ENCODE measurements at places on chromosomes 7 and 10.

- DNase-seq, result no peak
Measured at GRCh38 chr10:62464308-62464707, 90.1 kb downstream of the ZNF365 start.

DNA sequence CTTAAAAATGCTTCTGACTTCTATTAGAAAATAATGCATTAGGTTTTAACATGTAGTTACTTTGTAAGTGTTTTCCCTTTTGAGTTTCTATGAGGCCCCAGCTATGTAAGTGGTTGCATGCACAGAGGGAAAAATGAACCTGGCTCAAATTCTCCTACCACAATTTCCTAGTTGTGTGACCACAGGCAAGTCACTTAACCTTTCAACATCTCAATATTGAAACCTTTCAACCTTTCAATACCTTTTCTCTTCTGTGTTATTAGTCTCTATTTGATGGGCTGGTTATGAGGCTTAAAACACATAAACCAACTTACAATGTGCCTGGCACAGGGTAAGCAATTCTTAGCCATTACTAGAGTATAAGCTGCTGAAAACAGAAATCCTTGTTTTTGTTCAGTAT, 203.0 kb downstream of the KCND2 start:
- DNase-seq, result no peak

DNA sequence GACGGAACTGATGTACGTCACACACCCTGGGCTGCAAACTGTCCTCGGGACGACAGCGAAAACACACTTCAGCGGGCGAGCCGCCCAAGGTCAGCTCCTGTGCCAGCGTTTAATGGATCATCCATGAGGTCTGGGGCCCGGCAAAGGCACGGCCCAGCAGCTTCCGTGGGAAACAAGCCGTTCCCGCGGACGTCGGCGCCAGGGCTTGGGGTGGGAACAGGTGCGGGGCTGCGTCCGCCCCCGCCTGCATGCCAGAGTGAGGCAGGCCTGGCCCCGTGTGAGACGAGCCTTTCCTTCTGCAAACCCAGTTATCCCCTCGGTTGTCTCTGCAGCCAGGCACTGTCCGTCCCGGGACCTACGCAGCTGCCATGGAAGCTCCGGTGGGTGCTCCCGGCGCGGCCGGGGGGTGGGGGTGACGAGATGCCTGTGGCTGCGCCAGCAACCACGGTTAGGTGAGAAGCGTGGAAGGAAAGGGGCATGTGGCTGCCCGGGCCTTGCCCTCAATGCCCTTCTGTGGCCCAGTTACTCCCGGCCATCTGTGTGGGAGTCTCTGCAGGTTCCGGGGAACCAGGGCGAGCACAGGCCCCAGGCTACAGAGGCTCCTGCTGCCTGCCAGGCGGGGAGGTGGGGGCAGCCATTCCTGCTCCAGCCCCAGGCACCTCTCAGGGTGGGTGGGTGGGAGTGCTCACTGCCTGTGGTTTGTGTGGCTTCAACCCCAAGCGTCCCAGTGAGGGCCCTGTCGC, 42.2 kb upstream of the PDGFA start:
- no peak for DNase-seq

DNA sequence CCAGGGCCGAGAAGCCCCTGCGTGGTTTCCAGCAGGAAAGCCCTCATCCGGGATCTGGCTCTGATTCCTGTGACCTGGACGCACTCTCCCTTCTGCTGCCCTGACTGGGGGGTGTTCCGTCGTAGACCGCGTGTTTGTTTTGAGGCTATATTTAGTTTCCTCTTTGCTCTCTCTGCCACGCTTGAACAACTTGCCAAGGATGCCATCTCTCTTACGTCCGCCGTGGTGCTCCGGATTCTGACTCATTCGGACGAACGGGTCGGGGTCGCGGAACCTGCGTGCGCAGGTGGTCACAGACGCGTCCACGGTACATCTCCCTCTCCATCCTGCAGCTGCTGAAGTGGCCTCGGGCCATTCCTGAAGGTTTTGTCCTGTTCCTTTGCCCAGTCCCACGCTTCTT, 10.4 kb upstream of the SORCS3 start:
- no peak for DNase-seq

DNA sequence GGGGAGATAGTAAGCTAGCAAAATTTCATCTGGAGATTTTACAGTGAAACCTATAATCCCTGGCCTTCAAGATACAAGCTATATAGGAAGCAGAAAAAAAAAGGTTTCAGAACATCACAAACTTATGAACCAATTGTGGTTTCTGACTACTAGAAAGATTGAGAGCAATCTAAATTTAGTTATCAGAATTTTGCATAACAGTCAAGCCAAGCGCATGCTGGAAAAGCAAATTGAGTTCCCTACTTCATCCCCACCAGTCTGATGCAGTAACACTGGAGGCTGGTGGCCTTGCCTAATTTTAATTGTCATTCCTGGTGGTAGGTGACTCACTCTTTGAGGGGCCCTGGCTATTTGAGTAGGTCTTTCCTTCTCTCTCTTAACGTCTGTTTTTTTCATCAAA, 46.3 kb upstream of the ELMO1 start:
- no peak for DNase-seq

- DNase-seq, result no peak
Measured at GRCh38 chr7:114539575-114539974, 125.0 kb downstream of the FOXP2 start.

- no peak for DNase-seq
Measured at GRCh38 chr7:106844279-106844997, 20.6 kb upstream of the PIK3CG start.

DNA sequence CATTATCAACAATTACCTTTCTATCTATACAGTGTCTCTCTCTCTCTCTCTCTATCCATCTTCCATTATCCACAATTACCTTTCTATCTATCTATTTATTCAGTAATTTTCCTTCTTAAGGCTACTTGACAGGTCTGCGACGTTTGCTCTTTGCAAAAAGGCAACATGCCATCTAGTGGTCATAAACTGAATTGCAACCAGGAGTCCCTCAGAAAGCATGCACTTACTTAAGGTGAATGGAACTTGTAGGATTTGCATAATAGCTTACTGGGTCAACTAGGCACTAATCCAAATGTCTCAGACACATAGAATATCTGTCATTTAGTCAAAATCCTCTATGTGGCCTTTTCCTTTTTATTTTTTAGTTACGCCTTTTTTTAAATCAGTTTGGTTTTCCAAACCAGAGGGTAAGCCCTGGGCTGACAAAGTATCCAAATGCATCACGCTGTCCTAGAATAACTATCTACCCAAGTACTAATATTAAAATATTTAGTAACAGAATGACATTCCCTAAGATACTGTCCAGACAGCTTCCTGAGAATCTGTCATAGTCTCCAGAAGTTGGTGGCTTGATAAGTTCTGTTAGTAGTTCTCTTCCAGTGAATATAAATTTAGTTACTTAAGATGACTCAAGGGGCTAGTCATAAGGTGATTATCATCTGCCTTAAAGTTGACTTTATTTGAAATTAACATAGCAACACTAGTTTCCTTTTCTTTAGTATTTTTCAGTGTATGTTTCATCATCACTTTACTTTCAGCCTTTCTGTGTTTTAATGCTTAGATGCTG, 208.3 kb downstream of the PPP1R3A start:
- peak; percentile 45 for DNase-seq

- no peak for DNase-seq
Measured at GRCh38 chr10:114631666-114632417, 26.2 kb downstream of the ABLIM1 start.

DNA sequence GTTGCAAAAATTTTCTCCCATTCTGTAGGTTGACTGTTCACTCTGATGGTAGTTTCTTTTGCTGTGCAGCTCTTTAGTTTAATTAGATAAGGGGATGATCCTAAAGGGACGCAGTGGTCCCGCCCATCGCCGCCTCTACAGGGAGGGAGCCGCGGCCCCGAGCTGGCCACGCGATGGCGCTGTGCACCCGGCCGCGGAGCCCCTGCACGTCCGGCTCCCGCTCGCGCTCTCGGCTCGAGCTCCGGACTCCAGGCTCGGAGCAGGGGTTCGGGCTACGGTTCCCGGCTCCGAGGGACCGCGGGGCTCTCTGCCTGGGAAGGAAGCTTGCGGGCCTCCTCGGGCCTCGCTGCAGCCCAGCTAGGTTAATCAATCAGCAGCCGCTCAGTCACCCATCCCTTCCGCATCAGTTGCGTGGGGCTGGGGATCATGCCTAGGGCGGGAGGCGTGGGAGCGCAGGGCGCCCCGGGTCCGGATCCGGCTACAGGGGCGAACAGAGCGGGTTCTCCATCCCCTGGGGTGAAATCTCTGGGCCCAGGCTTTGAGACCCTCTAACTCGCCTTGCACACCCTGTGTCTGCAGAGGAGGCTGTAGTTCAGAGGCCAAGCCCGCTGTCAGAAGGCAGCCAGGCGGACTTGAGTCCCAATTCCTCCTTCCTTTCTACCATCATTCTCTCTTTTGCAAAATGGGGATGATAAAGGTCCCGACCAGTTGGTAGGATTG, 97.9 kb downstream of the WDR11 start:
- no peak for DNase-seq

DNA sequence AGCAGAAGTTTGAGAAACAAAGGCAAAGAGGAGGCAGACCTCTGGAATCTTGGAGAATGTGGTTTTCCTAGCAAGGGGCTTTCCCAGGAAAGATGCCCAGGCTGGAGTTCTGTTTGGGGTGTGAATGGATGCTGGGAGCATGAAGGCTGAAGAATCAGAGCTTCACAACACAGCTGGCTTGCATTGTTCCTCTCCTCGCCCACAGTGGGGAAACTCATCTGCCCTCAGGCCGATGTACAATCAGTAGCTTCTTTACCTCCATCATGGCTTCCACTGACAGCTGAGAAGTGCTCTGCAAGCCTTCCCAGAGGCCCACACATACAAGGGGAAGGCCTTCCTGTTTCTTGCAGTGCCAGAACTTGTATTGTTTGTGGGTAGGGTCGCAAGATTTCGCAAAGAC, 90.8 kb upstream of the HECTD2 start:
- DNase-seq, result no peak

DNA sequence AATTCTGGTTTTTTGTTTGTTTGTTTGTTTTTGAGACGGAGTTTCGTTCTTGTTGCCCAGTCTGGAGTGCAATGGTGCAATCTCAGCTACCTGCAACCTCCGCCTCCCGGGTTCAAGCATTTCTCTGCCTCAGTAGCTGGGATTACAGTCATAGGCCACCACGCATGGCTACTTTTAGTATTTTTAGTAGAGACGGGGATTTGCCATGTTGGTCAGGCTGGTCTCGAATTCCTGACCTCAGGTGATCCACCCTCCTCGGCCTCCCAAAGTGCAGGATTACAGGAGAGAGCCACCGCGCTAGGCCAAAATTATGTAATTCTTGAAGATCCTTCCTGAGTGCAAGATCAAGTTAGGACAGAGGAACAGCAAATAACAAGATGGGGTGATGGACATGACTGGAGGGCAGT, 719 bp downstream of the ZNF33B start:
- no peak for DNase-seq

GRCh38 chr7:40701836-40702551, 567.2 kb downstream of the SUGCT start:
- DNase-seq, result no peak

GRCh38 chr10:73785721-73786511, 510 bp downstream of the ZSWIM8 start:
- DNase-seq, result no peak

DNA sequence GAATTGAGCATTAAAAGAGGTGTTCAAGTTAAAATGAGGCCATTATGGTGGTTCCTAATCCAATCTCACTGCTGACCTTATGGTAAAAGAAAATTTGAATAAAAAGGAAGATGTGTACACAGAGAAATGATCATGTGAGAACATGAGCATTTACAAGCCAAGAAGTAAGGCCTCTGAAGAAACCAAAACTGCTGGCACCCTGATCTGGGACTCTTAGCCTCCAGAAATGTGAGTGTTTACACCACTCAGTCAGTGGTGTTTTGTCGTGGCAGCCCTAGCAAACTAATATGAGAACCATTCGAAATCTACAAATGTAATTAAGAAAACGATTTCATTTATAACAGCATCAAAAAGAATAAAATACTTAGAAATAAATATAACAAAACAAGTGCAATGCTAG, 6.8 kb upstream of the PLXDC2 start:
- DNase-seq, result no peak

- DNase-seq, result no peak
Measured at GRCh38 chr7:38453168-38453567, 178.0 kb downstream of the AMPH start.

- DNase-seq, result no peak
Measured at GRCh38 chr10:23067939-23068775, 27.2 kb upstream of the MSRB2 start.

DNA sequence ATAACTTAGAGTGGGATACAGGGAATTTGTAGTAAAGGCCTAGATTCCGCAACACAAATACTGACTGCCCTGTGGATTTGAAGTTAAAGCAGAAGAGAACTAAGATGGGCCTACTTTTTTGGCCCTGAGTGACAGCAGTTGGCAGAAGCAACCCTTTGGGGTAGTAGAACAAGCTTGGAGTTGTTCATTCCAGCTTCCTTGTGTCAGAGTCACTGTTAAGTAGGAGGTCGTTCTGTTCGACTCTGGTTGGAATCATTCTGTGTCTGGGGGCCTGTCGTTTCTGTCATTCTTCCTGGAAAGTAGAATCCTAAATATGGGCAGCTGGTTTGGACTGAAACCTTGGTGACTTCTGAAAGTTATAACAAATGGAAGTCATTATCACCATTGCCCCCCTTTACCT, 865.9 kb downstream of the LRMDA start:
- DNase-seq, result no peak
